Stimulated activated CD4-positive, alpha-beta T cell treated with anti-CD3 and anti-CD28 coated beads, TNF-alpha, amount 100 ng/mL, for 4 hours (primary cell): ENCODE measurements at places on chromosomes 11 and 22.

- DNase-seq = no peak
Measured at GRCh38 chr11:75205564-75206020, 35.0 kb upstream of the TPBGL start.

- DNase-seq = no peak
Measured at GRCh38 chr11:16743478-16743877, 5.0 kb downstream of the C11orf58 start.

DNA sequence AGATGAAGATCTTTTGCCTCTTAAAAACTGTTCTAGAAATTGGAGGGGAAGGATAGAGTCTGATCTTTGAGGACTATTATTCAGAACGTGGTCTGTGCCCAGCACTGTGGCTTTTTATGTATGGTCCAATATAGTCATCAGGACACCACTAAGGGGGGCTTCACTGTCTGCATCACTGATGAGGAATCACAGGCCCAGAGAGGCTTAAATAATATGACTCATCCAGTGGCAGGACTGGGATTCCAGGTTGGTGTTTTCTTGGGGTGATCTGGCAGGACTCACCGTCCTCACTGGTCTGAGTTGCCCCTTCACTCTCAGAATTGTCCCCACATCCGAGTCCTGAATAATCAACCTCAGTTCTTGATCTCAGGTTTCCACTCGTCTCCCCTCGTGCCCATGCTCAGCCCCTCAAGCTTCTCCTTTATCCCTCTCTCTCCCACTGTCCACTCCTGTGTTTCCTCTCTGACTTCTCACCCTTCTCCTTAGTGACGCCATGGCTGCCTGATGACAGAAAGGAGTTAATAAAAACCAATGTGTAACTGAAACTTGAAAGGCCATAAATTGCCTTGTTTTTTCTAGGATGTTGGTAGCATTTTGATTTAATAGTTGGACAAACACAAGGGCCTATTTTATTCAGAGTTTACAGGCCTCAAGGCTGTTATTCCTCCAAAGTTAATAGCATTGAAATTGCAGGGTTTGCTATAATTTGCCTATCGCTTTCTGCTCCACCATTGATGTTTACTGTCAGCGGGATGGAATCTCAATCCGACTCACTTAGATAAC, 95.7 kb upstream of the NNMT start:
- DNase-seq = no peak

DNA sequence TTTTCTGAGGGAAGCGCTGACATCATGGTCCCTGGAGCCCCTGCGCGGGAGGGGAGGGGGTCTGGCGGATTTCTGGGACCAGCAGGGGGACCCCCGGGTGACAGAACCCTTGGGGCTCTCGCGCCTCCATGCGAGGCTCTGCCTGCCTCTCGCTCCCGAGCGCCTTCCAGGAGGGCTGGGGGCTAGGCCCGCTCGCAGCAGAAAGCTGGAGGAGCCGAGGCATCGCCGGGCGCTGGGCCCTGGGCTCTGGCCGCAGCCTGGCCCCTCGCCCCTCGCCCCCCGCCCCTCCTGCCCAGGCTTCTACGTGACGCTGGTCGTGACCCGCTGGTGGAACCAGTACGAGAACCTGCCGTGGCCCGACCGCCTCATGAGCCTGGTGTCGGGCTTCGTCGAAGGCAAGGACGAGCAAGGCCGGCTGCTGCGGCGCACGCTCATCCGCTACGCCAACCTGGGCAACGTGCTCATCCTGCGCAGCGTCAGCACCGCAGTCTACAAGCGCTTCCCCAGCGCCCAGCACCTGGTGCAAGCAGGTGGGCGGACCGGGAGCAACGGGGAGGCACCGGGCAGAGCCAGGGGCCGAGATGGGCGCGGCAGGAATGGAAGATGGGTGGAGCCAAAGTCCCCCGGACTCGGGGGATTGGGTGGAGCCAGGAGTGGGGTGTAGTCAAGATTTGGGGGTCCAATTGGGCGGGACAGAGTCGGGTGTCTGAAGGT, 5.4 kb downstream of the BEST1 start:
- no peak for DNase-seq

DNA sequence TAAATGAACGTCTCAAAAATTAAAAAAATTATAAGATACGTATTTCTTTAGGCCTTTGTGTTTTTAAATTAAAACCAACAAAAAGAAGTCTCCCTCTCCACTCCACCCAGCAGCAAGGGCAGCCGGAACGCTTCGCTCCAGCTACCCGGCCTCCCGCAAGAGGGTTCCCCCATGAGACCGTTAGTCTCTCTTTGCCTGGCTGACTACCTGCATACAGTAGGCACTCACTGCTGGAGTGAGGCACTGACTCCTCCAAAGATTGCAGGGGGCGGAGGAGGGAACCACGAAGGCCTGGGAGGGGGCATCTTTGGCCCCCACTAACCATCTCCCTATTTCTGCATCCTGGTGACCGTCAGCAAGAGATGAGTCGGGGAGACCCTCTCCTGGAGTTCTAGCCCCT, 10.1 kb downstream of the CBX6 start:
- no peak for DNase-seq

DNA sequence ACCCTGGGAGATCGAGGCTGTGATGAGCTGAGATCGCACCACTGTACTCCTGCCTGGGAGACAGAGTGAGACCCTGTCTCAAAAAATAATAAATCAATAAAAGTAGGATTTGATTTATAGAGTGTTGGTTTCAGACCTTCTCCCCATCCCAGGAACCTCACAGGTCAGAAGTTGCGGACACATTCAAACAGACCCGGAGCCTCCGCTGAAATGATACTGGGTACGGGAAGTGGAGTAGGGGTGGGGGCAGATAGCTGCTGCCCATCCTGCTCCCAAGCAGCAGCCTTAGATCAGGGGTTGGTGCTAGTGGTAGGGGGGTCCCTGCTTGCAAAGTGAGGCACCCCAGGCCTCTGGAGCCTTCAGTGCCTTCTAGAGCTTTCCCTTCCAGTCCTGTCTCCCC, 7.8 kb downstream of the PRDM11 start:
- DNase-seq = no peak

GRCh38 chr11:127462065-127462344, 461.4 kb upstream of the KIRREL3 start:
- DNase-seq = no peak

DNA sequence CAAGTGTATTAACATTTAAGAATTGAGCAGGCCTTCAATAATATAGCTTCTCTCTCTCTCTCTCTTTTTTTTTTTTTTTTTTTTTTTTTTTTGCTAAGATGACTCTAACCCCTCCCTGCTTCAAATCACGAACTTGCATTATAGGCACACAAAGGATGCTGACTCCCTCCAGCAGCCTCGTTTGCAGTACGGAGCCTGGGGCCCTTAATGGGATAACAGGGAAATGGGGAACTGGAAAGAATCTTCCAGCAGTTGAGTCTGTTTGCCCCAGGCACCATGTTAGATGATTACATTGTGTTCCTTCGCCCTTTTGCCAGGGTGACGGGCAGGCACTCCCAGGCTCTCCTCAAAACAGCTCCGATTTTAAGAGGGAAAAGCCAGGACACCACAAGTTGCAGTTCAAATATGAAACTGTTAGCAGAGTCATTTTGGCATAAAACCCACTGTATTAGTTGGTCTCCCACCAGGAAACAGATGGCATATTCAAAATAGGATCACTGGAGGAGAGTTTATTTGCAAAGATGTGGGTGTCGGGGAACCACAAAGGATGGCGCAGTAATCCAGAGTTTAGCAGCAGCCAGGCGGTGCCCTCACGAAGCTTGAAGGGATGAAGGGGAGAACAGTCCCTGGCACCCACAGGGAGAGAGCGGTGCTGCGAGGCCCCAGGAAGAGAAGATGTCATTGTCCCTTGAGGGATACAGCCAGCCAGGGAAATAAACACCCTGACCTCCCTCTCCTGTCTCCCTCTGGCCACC, 26.5 kb upstream of the TREH start:
- DNase-seq = no peak
